Gastroesophageal sphincter (tissue), 4 donors: ENCODE measurements at places on chromosomes 2 and 18.

- no peak for ATAC-seq
Observed at GRCh38 chr2:189954989-189955388, 107.5 kb downstream of the MSTN start.

DNA sequence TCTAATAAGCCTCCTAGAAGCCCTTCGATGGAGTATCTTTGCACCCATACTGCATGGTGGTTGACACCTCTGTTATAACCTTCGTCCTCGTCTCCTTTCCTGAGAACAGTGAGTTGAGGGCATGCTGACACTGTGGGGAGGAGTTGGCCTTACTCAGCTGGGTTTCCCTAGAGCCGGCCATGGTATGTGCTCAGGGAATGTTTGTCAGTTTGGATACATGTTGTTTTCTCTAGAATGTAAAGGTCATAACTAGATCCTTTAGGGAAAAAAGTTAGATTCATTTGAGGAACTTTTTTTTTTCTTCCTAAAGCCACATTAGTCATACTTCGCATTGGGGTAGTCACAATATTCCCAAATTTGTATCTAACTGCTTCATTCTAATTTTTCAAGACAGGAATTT is 106.0 kb upstream of the FOSL2 start:
- ATAC-seq, result no peak

DNA sequence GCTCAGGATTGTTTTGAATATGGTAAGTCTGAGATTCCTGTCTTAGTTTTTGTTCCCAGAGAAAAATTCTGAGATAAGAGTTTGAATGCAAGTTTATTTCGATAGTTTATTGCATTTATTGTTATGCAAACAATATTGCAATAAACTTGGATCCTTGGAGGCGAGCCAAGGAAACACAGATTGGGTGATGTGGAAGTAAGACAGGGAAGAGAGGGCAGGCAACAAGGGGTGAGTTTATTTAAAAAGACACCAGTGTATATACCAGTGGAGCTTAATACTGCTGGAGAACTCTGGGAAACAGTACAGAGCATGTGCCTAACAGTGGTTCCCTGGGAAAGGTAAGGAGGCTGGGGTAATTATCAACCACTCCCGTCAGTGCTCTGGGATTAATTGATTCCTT is 87.5 kb upstream of the NEDD4L start:
- no peak for ATAC-seq

- ATAC-seq, result no peak
Observed at GRCh38 chr18:64273724-64274123, 124.8 kb upstream of the LINC00305 start.

GRCh38 chr18:55089610-55090009 is 130.3 kb upstream of the CCDC68 start:
- ATAC-seq, result no peak

GRCh38 chr2:46297546-46298271 is 502 bp downstream of the EPAS1 start:
- ATAC-seq, result peak; percentile 7

- ATAC-seq, result no peak
Observed at GRCh38 chr18:11114653-11115052, 34.7 kb downstream of the PIEZO2 start.

DNA sequence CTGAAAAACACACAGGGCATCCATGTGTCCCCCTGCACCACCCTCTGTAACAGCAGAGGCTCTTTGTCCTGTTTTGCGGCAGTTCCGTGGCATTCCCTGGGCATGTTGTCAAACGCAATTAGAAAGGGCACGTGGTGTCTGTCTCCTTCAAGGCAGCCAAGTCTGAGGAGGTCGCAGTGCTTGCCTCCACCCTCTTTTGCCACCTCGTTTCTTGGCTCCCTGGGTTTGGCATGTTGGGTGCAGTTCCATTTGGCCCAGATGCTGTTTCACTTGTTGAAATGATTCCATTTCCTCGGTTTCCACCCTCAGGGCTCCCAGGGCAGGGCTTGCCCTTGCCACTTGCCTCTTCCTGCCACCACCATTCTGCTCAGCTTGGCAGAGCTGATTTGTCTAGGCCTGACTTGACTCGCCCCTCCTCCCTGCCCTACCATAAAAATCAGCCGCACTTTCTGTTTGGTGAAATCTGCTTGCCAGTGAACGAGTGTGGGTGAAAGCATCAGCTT is 12.4 kb downstream of the CCL20 start:
- ATAC-seq, result no peak

DNA sequence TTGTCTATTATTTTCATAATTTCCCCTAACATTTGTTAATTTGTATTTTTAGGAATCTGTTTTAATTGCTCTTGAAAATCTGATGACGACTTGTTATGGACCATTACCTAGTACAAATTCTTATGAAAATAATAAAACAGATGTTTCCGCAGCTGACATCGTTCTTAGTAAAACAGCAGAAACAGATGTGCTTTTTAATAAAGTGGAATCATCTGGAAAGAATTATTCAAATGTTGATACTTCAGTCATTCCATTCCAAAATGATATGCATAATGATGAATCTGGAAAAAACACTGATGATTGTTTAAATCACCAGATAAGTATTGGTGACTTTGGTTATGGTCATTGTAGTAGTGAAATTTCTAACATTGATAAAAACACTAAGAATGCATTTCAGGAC is 69.9 kb downstream of the PMS1 start:
- ATAC-seq, result no peak

DNA sequence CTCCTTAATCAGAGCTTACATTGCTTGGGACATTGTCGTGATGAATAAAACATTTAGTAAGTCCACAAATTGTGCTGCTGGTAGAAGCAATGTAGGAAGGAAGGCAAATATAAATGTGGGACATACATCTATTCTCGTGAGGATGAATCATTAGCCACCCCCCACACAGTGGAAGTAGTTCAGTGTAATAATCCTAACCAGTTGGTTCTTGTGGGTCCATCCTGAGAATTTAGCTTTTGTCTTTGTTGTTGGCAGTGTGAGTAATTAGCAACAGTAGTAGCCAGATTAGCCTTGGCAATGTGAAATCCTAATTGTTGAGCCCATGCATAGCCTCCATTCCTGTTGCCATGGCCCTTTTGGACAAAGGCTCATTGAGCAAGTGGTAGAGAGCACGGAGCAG is 532.1 kb downstream of the FBXO15 start:
- ATAC-seq, result no peak

DNA sequence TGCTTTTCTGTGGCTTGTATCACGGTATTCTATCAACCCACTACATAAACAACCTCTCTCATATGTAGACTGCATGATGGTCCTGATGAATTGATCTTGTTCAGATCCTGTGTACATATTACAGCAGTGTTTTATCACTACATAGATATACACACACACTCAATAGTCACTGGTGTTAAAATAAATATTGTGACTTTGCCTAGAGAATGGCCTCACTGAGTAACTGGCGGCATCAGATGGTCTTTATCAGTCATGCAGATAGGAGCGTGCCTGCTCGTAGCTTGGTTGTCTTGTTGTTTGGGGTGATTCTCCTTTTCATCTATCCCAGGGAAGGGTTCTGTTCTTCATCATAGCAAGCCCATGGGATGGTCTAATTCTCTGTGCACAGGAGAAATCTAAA is 18.4 kb upstream of the CTAGE1 start:
- ATAC-seq, result no peak

GRCh38 chr2:60463249-60463648 is 90.2 kb downstream of the BCL11A start:
- ATAC-seq, result no peak

- no peak for ATAC-seq
Observed at GRCh38 chr2:178836807-178837206, 29.6 kb upstream of the TTN start.

- no peak for ATAC-seq
Observed at GRCh38 chr2:72388263-72388662, 240.6 kb upstream of the CYP26B1 start.

- no peak for ATAC-seq
Observed at GRCh38 chr2:231126123-231126522, 1.3 kb upstream of the HTR2B start.

DNA sequence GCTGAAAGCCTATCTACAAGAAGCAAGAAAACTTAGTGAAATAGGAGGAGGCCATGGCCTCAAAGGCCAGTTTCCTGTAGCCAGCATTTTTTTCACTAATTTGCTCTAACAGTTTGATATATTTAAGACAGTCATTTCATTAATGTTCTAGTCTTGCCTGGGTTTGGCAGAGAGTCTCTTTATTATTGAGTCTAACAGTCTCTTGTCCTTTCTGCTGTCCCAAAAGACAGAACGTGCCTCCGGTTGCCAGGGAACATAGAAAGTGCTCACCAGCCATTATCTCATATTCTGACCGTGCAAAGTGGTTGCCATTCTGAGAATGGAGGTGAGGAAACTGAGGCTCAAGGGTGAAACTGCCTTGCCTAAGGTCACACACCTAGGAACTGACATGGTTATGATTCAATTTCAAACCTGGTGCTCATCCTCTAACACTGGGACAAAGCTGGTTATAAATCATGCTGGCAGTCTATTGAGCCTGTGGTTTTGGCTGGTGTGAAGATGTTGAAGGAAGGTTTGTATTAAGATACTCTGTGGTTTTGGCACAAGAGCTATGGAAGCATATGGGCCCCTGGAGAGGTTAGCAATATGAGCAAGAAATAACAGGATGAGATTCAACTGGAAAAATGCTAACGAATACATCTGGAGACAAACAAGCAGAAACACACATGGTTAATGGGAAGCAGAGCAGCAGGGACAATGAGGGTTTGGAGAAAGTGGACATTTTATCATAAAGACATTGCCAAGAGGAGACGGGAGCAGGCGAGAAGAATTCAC is 903.3 kb upstream of the KLHL29 start:
- ATAC-seq, result no peak

DNA sequence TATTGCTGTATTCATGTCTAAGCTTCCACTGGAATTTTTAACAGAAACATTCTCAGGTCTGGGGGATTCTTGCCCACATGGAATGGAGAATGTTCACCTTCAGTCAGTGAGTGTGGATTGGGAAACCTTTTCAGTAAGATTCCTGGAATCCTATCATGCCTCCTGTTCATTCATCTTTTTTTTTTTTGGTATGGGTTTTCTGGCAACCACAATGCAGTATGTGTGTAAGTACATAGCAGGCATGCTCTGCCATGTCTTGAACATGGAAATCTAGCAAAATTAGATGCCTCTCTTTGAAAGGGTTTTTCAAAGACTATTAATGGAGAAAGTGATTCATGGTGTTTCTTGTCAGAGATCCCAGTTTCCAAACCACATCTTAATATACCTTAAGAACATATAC is 176.5 kb downstream of the LTBP1 start:
- no peak for ATAC-seq

DNA sequence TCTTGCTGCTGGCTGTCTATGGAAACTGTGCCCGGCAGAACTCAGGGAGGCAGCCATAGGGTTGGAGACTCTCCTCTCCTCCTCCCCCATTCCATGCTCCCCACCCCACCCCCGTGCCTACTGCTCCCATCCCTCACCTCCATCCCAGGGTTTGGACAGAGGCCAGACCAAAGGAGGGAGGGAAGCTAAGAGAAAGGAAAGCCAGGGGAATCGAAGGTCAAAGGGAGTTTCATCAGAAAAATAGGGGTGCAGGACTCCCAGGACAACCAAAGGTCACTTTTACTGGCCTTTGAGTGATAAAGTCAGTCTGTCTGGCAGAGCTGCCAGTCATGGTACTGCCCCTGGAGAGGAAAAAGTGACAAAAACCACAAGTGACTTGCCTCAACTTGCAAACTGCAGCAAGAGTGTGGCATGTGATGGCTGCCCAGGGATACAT is 187.3 kb upstream of the CTAGE1 start:
- no peak for ATAC-seq

DNA sequence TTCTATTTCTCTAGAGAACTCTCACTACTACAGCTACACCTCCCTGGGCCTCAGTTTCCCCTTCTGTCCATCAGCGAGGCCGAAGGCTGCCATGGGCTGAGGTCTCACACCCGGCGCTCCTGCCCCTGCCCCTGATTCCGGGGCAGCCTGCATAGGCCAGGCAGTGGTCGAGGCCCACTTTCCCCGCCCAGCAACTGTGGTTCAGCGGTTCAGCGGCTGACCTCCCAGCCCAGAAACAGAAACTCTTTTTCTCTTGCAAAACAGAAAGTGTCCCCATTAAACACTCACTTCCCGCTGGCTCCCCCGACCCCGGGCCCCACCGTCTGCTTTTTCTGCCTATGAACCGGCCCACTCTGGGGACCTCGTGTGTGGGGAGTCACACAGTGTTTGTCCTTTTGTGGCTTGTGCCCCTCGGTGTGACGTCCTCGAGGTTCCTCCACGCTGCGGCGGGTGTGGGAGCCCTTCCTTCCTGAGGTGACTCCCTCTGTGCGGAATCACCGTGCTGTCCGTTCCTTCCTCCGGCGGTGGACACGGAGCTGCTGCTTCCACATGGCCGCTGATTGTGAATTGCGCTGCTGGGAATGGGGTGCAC is 16.0 kb downstream of the PDCD1 start:
- ATAC-seq, result peak; percentile 55

GRCh38 chr2:36480028-36480427 is 117.9 kb downstream of the FEZ2 start:
- ATAC-seq, result no peak

GRCh38 chr2:42829671-42830440 is 37.5 kb upstream of the HAAO start:
- ATAC-seq, result no peak

DNA sequence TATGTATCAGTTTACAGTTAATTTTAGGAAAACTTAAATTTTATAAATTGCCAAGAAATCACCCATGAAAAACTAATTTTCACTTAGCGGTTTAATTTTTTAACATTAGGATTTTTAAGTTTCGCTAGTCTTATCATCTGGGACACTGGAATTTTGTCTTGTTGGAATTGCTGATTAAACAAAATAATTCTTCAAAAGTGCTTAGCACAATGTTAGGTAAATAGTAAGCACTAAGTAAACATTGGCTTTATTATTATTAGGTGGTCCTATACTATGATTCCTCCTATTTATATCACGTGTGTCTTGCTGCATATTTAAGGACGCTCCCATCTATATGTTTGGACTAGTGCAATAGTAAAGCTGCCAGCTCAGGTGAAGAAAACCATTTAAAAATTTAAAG is 54.6 kb upstream of the MAP4K3 start:
- ATAC-seq, result no peak

- no peak for ATAC-seq
Observed at GRCh38 chr18:22332590-22332989, 85.1 kb downstream of the CTAGE1 start.

DNA sequence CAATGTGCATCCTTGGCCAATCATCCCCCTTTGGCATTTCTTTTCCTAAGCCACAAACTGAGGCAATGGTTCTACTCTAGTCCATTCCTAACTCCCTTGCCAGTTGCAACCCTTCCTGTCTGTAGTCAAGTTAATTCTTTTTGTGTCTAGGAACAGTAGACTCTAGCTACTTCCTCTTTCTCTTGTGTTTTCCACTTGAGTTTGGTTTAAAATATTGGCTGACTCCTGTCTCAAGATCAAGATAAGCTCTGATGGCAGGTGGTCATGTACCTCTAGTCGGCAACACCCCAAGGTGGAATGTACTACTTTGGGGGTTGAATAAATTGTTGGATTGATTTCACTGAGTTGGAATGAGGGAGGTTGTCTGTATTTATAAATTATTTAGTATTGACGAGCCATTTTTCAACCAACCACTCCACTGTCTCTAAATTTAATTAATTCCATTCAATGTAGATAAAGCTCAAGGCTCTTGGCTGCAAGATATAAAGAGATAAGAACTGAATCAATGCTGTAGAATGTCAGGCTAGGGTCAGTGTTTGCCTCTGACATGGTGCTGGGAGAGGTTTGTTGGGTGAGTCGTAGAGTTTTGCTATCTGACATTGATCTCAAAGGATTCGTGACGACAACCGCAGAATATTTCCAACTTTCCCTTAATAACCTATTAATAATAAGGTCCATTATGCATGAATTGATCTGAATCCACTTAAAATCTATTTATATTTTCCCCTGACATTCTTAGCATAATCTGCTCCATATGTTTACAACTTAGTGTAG is 188.7 kb upstream of the APCDD1 start:
- no peak for ATAC-seq
